ENCODE measurements at places on chromosomes 13 and 19.

DNA sequence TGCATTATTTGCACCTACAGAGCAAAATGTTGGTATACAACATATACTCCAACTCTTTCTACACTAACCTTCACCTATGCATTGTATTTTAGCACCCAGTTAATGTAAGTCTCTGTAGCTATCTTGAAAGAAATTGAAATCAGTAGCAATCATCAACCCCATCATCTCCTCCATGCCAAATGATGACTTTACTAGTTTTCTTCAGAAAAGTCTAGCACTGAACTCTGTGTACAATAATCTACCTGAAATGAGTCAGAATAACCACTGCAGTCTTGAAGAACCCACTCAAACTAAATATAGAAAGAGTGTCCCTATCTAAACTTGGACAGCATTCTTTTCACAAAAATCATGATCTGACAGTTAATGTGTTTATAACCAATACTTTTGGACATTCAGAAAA, 9.8 kb downstream of the IRS2 start:
- no peak for DNase-seq

DNA sequence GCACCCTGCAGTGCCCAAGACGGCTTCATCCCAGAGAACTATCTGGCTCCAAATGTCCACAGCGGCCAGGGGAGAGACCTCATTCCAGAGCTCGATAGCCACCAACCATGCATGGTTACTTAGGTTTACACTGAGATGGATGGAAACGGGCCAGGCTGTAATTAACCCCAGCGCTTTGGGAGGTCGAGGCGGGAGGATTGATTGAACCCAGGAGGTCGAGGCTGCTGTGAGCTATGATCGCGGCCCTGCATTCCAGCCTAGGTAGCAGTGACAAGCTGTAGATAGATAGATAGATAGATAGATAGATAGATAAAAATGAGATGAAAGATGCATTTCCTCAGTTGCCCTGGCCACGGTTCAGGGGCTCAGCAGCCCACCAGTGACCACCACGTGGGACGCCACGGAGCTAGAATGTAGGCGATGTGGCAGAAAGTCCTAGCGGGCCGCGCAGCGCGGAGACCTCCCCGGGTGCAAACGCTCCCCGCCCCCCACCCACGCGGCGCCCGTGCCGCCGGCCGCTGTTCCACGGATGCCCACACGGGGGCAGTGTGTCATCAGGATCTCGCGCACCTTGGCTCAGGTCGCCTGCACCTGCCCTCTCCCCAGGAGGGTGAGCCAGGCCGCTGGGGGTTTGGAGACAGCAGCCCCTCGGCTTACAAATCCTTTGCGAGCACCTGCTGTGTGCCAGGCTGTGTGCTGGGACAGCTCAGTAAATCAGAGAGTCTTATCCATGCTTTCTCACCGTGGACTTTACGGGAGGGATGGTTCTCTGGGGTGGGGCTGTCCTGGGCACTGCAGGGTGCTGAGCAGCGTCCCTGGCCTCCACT, 13.5 kb upstream of the TLE5 start:
- DNase-seq, result peak; percentile 78

GRCh38 chr13:78598966-78599644, 4.2 kb downstream of the POU4F1 start:
- DNase-seq, result no peak

DNA sequence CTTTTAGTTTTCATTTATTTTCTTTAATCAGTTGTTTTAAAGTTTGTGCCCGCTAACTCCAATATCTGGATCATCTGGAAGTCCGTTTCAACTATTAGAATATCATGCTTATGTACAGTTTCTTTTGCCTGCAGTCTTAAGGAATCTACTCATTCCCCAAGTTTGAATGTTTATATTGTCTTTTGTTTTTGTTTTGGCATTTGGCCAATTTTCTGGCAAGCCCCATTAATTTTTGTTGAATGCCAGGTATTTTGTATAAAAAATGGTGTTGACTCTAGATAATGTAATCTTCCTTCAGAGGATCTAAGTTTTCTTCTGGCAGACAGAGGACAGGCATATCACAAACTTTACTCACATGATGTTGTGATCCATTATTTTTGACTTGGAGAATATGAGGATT, 11.1 kb upstream of the ZNF235 start:
- DNase-seq, result no peak

DNA sequence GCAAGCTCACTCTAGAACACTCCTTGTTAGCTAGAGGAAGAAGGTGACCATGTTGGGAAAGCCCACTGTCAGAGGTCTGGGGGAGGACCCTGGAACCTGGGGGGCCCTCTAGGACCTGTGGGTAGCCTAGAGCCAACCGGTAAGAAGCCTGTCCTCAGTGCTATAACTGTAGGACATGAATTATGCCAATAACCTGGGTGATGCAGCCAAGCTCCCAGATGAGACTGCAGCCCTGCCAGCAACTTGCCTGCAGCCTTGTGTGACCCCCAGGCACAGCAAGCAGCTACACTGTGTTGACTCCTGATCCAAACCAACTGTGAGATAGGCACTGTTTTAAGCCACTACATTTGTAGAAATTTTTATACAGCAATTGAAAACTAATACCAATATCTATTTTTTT, 122.3 kb downstream of the MIPEP start:
- DNase-seq, result no peak

DNA sequence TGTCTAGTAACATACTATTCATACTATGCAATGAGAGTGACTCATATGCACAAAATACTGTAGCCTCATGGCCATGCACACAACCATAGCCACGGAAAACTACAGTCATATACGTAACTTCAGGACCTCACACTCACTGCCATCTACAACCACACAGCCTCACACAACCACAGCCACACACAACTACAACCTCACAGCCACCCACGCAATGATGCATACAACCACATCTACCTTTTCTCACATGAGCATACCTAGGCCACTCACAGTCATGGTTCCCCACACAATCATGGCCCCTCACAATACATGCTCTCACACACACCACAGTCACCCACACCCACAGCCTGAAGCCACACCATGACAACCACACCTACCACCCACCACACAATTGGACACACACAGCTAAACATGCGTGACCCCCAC, 8.7 kb upstream of the TNFSF14 start:
- no peak for DNase-seq

GRCh38 chr13:106291006-106291405, 244.5 kb downstream of the EFNB2 start:
- no peak for DNase-seq

DNA sequence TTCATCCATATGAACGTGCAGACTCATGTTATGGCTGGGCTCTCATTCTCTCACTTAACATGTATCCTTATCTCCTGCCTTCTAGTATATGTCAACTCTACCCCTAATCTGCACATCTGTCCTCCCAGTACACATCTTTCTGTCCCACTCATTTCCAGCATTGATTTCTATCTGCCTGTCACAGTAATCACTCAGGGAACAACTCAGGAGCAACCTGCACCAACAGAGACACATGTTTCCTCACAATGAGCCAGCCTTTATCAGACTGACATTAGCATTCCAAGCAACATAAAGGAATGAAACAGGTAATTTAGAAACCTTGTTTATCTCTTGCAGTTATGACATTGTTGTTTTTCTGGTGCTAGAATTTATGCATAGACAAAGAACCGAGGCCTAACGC, 17.6 kb upstream of the SLC7A1 start:
- no peak for DNase-seq

DNA sequence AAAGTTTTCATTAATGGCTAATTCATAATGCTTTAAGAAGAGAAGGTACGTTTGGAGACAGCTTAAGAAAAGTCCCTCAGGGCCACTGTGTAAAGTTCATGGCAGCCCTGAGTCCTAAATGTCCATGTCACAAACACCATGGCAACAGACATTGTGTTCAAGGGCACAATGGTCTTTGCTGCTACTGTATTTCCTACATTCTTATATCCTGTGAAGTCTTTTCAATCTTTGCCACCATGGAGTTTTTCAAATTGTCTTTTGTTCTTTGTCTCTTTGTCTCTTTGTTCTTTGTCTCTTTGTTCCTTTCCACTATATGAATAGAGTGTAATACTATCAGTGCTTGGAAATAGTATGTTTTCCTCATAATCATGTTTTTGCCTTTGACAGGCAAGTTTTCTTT, 178.8 kb downstream of the VWA8 start:
- no peak for DNase-seq

DNA sequence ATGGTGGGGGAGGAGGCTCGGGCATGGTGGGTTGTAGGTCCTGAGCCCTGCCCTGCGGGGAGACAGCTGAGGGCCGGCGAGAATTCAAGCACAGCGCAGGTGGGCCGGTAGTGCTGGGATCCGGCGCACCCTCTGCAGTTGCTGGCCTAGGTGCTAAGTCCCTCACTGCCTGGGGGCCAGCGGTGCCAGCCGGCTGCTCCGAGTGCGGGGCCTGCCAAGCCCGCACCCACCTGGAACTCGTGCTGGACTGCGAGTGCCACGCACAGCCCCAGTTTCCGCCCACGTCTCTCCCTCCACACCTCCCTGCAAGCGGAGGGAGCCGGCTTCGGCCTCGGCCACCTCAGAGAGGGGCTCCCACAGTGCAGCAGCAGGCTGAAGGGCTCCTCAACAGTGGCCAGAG, 33.7 kb downstream of the EEF1AKMT1 start:
- DNase-seq, result no peak

DNA sequence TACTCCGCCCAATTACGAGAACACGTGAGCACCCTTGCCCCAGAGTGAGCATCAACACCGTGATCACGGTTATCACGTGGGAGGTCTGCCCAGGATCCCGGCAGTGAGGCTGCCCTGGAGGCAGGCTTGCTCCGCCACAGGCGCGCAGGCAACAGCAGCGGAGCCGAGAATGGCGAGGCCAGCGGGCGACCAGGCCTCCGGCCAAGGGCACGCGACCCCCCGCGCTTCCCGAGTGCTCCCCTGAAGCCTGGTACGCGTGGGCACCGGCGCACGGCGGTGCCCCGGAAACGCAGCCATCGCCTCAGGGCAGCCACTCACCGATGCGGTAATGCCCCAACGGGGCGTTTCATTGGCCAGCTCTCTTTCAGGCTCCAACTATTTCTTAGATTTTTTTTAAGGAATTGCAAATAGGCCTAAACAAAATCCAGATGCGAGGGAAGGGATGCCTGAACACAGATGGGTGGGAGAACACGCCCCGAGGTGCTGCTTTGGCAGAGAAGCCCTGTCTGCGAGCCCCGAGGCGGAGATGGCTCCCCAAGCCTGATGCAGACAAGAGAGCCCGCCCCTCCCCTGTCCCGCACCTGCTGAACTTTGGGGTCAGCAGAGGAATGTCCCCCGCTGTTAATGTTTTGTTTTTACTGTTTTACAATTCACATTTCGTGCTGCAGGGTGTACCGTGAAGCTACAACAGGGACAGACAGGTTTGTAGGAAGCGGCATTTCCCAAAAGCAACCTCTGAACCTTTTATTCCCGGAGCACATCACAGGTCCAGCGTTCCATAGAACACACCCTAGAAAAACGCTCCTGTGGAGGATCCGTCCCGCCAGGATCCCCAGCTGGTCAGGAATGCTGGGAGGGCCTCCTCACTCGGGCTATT, 132.7 kb downstream of the ZDHHC20 start:
- DNase-seq, result peak; percentile 6

- no peak for DNase-seq
These were observed 4.4 kb downstream of the FTL start for GRCh38 chr19:48969276-48970138.

DNA sequence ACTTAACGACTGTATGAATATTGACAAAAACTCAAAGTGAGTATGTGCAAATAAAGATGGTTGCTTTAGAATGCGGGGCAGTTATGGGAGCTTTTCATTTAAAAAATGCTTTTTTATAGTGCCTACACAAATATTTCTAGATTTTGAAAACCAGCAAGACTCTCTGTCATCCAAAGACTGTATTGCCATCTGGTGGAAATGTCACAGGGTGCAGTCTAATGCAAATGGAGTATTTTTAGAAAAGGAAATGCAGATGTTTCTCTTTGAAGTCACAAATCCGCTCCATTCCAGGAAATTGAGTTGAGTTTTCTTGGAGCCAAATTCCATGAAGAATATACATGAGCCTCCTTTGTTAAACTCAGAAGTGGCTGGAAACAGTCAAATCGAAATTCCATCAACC, 2.3 kb upstream of the C1QTNF9B start:
- no peak for DNase-seq

- DNase-seq, result no peak
These were observed 84.3 kb downstream of the EPSTI1 start for GRCh38 chr13:42907745-42908144.

DNA sequence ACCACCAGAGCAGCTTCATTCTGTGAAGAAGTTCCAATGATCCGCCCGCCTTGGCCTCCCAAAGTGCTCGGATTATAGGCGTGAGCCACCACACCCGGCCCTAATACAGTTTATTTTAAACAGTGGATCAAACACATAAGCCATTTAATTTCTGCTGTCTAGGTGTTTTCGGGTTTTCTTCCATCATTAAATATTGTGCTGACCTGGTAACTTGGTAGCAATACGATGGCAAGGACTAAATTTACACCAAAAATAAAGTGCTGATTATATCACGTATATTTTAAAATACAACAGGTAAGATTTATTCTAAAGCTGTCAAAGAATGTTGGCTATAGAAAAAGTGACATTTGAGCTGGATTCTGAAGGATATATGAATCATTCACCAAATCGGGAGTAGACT, 1.3 kb downstream of the MED4 start:
- no peak for DNase-seq

DNA sequence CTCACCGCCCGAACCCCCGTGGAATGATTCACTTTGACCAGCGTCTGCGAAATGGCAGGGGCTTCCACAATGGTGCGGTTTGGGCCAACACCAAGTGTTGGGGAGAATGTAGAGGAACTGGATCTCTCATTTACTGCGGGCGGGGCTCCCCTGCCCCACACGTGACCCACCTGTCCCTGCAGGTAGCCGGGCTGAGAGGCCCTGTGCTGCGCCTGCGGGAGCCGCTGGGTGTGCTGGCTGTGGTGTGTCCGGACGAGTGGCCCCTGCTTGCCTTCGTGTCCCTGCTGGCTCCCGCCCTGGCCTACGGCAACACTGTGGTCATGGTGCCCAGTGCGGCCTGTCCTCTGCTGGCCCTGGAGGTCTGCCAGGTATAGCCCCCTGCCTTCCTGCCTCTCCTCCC, 5.8 kb upstream of the FLT3LG start:
- no peak for DNase-seq

- DNase-seq, result peak; percentile 37
These were observed 16.5 kb upstream of the RNF17 start for GRCh38 chr13:24747248-24748060.
